Uterus (tissue), 4 donors: ENCODE measurements at places on chromosomes 4 and X.

DNA sequence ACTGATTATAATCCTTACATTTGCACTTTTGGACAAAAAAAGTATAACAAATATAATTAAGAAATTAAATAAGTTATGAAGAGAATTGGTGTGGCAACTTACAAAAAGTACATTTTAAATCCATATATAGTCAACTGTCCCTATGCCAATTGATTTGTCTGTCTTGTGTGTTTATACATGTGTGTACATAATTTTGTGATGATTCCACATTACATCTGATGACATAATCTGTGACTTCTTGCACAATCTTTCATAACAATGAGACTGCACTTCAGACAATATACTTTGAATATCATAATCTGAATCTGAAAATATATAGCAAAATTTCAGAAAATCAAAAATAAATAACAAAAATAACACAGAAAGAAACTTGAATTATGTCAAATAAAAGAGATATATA lies 953.4 kb downstream of the FAT4 start:
- DNase-seq: no peak

DNA sequence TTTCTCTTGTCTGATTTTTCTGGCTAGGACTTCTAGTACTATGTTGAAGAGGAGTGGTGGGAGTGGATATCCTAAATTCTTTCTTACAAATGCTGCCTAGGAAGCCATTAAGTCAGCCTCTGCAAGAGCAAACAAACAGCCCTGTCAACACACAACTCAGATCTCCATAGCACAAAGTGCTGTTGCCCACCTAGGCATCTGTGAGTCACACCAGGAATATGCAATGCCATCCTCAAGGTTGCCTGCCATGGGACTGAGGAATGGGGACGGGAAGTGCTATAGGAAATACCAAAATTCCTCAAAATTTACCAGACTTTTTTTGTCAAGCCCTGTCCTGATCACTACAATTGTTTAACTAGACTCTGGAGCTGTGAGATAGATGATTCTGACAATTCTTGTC lies 466.9 kb downstream of the FSTL5 start:
- DNase-seq: no peak

- no peak for DNase-seq
These were observed 21.1 kb downstream of the RASSF6 start for GRCh38 chr4:73599182-73599581.

DNA sequence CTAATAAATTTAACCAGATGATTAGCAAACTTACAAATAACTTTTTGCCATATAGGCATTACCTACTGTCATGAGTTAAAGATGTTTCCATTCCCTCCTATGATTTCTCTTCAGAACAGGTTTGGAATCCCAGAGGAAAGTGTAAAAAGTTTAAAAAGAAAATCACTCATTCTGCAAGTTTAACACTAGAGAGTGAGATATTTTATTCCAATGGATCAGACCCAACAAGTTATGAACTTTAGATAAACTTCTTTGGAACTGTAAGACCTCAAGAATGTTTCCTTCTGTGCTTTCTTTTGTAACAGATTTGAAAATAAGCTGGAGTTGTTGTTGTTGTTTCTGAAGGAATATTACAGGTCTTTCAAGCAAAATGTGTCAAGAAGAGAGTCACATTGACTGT lies 51.6 kb downstream of the PPP3CA start:
- no peak for DNase-seq

DNA sequence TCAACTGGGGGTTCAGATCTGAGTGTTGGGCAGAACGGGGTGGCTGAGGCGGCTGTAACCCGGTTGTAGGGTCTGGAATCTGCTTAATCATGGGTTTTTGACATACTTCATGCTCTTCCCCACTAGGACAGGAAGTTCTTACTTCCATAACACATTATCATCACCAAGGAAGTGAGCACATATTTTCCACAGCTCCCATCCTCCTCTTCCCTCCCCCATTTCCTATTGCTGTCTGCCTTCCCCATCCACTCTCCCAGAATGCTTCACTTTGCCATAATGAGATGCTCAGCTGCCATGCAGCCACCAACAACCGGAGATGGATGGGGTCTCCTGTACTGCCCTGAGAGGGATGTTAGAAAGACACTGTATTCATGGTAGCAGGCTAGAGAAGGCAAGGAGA lies 6.4 kb upstream of the DCUN1D4 start:
- DNase-seq: no peak

DNA sequence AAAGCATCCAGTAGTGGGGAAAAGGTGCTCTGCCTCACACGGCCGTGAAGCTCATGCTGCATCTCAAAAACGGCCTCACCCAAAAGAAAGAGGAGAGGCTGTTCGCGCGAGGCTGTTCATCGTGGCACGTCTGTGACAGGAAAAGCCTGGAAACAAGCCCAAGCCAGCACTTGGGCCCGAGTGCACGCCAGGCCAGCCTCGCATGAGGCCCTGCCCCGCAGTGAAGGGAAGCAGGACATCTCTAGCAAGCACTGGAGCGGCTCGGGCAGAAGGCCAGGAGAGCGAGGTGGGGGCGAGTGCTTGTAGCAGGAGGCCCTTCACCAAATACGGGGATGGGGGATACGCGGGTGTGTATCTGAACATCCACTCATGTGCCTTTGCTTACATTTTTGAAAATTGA lies 39.9 kb upstream of the MXD4 start:
- DNase-seq: no peak

GRCh38 chr4:163736876-163737275 lies 242.4 kb downstream of the TMA16 start:
- DNase-seq: no peak

GRCh38 chr4:172648471-172648870 lies 520.1 kb upstream of the GALNT7 start:
- DNase-seq: no peak

GRCh38 chr4:61619528-61619927 lies 419.4 kb downstream of the ADGRL3 start:
- no peak for DNase-seq

GRCh38 chr4:110014233-110014632 lies 101.5 kb downstream of the EGF start:
- no peak for DNase-seq

GRCh38 chr4:165805406-165805805 lies 67.6 kb upstream of the TLL1 start:
- DNase-seq: no peak

GRCh38 chrX:57119416-57119815 lies 1.9 kb downstream of the SPIN2B start:
- no peak for DNase-seq

DNA sequence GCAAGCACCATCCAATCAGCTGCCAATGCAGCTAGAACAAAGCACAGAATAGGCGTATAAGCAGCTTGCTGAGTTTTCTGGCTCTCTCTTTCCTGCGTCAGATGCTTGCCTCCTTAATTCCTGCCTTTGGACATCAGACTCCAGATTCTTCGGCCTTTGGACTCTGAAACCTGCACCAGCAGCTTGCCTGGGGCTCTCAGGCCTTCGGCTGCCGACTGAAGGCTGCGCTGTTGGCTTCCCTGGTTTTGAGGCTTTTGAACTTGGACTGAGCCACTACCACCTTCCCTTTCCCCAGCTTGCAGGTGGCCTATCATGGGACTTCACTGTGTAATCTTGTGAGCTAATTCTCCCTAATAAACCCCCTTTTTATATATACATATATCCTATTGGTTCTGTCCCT lies 6.1 kb downstream of the TMEM192 start:
- no peak for DNase-seq

GRCh38 chrX:118392716-118393115 lies 46.8 kb downstream of the WDR44 start:
- DNase-seq: no peak

DNA sequence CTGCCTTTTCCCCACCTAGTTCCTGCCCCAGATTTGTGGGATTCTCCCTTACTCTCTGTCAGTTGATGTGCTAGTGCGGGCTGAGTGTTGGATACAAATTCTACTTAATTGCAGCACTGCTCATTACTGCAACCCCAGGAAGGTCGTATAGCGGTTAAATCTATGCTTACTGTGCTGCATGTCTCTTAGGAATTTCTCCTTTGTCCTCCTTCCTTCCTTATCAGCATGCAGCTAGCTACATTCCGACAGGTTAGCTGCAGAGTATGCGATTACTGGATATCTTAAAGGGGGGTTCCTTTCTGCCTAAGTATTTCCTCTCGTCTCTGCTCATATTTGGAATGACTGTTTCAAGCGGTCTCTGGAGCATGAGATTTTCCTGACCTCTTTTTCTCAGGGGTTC lies 662.8 kb downstream of the TLL1 start:
- DNase-seq: no peak

DNA sequence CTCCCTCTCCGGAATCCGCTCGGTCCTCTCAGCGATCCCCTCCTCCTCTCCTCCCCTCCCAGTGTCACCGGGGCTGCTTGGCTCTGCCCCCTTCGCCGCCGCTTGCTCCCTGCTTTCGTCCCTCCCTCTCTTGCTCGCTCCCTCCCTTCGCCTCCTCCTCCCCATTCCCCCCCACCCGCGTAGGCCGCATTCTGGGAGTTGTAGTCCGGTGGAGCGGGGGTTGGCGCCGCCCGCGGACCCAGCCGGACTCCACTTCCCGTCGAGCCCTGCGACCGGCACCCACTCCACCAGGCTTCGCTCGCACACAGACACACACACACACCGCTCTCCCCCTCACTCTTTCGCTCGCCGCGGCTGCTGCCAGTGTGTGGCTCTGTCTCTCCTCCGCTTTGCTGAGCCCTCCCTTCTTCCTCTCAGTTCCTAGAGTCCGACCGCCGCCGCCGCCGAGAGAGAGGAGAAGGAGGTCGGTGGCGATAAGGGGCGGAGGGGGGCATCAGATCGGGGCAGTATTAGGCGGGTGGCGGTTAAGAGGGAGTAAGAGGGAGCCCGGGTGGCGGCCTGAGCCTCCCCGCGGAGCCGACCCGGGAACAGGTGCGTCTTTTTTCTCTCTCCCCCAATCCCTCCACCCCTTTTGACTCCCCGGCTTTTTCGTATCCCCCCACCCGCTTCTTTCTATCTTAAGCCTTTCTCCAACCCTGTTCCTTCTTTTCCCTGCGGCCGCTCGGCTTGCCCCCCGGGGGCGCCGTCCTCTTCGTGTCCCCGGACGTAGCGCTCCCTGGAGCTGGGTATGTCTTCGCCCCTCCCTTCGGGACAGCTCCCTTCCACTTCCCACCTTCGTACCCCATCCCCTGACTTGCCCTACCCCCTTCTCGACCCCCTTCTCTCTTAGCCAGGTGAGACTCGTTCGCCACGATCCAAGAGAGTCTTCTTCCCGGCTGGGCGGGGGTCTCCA lies at the start of gene BCORL1:
Gene BCORL1, plus strand, starts transcription at position 336 of the 952 bp plus-strand sequence. CDS start 22,597 bp downstream, outside the sequence.
- peak; percentile 90 for DNase-seq

GRCh38 chr4:136001791-136002190 lies 1530.5 kb downstream of the PCDH18 start:
- no peak for DNase-seq

DNA sequence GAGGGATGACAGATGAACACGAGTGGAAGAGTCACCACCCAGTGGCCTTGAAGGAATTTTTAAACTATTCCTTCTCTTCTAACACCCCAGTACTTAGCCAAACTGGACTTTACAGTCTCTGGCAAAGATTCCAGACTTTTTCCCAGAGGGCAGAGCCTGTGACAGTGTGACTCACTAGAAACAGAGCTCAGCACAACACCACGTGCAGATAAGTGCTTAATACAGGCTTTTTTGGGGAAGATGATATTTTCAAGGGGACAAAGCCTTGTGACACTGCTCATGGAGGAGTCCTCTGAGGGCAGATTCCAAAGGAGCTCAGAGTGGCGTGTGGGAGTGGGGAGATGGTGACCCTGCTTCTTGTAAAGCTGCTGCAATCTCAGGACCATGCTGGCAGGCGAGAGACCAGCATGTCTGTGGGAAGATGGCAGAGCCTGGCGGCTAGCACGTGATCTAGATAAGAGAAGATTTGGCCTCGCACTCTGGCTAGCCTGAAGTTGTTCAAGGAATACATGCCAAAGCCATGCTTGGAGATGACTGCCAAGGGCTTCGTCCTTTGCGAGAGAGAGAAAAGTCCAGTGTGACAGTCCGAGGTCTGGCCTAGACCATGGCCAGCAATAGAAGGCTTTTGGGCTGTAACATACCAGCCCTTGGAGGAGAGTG lies 2.4 kb downstream of the RAB33A start:
- DNase-seq: peak; percentile 41

DNA sequence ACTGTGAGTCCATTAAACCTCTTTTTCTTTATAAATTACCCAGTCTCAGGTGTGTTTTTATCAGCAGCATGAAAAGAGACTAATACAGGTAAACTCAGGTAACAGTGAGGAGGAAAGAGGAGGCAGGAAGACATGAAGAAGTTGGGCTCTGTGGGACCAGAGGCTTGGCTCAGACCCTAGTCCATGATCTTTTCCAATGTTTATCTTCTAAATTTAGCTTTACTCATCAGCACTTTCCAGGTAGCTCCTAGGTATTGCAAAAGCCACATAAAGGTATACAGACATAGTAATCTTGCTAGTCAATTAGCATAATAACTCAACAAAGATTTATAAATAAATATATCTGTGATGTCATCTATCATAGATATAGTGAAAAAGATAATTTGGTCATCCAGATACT lies 11.2 kb upstream of the FRYL start:
- no peak for DNase-seq

GRCh38 chr4:168384437-168385141 lies 66.0 kb upstream of the DDX60 start:
- no peak for DNase-seq

DNA sequence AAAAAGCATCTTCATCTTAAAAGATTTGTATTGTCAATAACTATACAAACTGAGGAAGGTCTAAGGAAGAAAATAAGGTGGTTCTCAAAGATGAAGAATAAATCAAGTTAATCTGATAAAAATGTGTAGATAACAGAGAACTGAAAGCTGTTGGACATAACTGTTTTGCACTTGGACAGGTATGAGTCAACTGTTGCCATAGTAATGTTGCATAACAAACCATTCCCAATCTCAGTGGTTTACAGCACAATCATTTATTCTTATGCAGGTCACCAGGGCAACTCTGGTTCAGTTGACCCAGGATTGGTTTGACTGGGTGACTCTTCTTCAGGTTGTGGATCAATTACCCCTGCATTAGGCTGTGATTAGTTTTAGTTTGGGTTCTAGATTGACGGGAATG lies 2197.7 kb downstream of the ARAP2 start:
- DNase-seq: no peak

DNA sequence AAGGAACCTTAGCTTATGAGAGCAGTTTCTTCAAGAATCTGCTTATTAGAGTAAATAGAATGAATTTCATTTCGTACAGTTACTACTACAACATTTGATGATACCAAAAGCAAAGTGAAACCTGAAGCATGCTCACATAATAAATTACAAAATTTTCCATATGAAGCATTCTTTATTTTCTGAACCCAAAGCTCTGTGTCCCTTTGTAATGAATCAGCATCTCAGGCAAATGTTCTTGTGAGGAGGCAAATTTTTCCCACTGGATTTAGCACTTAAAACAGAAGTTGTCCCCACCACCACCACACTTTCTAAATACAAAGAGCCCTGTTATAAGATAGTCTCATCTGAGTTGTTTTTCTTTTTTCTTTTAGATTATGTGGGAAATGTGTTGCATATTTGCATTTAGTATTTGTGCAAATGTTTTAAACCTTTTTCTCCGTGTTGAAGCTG lies 70.7 kb upstream of the NFKB1 start:
- no peak for DNase-seq

DNA sequence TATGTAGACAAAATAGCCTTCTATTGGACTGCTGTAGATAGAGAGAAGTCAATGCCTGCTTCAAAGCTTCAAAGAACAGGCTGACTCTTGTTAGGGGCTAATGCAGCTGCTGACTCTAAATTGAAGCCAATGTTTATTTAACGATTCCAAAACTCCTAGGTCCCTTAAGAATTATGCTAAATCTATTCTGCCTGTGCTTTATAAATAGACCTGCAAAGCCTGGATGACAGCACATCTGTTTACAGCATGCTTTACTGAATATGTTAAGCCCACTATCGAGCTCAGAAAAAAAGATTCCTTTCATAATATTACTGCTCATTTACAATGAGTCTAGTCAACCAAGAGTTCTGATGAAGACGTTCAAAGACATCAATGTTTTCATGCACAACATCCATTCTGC lies 54.8 kb upstream of the RBMXL3 start:
- DNase-seq: no peak
